Fibroblast of skin of left quadriceps (primary cell): ENCODE measurements at places on chromosomes 2 and 18.

DNA sequence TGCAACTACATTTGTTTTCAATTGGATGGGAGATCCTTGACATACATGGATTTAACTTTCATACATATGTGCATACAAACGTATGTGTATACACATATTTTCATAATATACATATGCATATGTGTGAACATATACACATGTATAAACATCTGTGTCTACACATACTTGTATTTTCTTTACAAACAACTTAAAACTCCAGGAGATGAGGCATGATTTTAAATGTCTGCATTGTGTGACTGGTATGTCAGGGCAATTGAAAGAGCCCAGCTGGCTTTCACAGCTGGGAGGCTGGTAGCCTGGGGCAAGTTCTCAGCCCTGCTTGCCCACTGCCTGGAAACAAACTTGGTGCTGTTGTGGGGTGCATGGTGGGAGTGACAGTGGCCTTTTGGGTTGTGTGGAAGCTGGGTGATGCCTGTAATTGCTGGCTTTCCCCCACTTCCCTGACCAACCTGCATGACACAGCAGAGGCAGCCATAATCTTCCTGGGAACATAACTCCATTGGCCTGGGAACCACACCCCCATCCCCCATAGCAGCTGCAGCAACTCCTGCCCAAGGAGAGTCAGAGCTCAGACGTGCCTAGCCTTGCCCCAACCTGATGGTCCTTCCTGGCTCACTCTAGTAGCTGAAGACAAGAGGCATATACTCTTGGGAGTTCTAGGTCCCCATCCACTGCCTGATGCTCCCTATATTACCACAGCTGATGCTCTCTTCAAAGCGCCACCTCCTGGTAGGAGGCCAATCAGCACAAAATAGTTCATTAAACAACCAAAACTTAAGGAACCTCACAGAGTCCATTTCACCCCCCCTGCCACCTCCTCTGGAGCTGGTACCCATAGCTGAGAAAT lies 158.3 kb downstream of the CERS6 start:
- no peak for DNase-seq

DNA sequence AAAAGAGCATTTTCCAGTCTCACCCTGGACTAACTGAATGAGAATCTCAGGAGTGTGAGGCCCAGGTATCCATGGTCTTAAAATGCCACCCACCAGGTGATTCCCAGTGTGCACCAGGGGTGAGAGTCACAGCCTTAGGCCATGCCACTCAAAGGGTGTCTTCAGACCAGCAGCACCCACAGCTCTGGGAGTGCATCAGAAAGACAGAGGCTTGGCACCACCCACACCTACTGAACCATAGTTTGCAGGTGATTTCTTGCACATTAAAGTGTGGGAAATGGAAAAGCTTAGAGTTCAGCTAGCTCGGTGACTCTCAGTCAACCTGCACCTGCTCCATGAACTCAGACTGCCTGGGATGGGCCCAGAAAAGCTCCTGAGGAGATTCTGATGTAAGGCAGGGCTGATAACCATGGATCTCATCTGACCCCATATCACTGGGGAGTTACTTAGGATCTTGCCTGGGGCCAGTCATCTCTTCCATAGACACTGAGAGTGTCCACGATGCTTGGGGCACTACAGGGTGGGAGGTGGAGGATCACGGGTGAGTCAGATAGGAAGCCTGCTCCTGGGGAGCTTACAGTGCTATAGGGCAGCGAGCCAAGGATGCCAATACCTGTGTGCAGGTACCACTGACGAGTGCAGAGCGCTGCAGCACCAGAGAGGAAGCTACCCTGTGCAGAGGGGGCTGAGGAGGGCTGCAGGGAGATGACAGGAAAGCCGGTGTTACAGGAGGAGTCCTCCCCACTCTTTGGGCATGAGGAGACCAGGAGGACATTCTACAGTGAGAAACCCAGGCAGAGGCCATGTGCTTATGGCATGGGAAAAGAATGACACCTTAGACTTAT lies 4.6 kb downstream of the IL37 start:
- no peak for DNase-seq

DNA sequence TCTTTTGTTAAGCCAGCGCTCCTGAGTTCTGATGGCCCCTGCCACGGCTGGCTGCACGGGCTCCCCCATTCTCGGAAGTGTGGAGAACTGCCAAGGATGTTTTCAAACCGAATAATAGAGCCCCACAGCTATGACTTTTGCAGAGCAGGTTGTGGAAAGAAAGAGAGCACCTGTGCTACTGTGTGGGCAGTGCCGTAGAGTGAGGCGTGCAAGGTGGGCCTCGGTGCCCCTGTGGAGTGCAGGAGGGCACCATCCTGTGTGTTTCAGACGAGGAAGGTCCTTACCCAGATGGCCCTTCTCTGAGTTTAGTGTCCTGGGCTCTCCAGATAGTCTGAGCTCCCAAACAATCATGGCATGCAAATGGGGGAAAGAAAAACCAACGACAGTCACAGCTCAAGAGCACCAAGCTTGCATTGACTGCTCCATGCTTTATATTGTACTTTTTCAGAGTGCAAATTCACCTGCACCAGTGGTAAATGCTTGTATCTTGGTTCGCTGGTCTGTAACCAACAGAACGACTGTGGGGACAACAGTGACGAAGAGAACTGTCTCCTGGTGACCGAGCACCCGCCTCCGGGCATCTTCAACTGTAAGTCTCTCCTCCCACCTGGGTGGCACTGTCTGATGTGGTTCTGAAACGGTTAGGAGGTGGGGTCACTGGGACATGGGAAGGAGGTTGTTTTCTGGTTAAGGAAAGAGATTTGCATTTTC lies 219.4 kb downstream of the LDLRAD4 start:
- DNase-seq = no peak

GRCh38 chr18:35707247-35707646 lies 125.7 kb downstream of the GALNT1 start:
- DNase-seq = no peak

GRCh38 chr2:110688594-110689091 lies 10.8 kb upstream of the BUB1 start:
- no peak for DNase-seq

DNA sequence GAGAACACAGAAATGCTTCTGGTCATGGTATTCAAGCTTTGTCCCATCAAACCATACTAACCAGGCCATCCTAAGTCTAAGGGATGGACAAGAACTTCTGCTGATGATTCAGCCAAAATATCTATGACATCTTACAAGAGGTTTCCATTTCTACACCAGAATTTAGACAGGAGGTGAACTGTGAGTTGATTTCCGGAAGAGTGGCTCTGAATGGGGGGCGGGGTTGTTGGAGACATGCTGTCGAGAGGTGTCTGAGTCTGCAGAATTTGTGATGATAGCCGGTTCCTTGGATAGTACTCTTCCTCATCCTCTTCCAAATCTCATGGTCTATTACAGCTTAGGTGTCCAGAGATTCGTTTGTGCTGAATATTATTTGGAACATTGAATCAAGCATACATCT lies 408.7 kb upstream of the TCF4 start:
- DNase-seq = no peak

DNA sequence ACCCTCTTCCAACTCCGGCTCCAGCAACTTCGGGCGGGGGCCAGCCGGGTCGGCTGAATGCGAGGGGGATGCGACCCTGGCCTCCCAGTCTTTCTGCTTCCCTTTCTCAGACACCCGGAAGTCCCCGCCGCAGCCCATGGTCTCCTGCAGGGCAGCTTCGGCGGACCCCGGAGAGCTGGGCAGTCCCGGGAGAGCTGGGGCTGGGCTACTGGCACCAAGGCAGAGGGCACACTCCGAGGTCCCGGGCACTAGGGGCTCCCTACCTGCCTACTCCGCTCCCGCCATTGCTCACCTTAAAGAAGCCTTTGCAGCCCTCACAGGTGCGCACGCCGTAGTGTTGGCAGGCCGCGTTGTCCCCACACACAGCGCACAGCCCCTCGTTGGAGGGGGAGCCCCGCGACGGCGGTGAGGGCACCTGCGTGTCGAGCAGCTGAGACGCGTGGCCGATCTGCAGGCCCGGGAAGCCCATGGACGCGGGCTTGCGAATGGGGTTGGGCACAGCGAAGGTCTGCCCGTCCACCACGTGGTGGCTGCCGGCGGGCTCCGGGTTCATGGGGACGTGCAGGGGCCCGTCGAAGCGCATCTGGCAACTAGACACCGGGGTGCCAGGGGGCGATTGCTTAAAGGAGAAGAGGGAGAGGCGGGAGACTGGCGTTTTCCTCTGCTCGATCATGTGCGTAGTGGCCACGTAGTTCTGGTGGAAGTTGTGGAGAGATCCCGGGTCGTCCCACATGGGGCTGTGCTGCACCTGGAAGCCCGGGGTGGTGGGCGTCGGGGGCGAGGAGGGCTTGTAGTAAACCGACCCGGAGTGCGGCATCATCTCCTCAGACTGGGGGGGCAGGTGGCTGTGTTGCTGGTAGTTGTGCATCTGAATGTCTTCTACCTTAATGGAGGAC lies 3.2 kb downstream of the NR4A2 start:
- no peak for DNase-seq

GRCh38 chr2:9380702-9381628 lies 42.4 kb downstream of the ITGB1BP1 start:
- DNase-seq = peak; percentile 92

DNA sequence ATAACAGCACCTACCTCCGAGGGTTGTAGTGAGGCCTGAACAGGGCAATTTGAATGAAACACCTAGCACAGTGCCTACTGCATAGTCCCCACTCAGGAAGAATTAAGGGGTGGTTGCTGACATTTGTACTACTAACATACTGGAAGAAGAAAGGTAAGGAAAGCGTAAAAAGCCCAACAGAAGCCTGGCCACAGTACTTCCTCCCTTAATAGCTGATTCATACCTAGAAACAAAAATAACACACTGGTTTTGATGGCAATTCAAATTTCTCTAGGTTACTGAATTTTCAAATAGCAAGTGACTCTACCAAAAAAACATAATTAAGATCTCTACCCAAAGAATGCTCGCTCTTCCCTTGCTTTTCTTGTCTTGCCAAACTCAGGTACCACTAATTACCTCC lies 16.2 kb downstream of the SUCLG1 start:
- no peak for DNase-seq

- no peak for DNase-seq
Measured at GRCh38 chr18:67410075-67411070, 106.1 kb downstream of the DSEL start.

GRCh38 chr2:227576110-227576509 lies 22.6 kb upstream of the SCYGR2 start:
- no peak for DNase-seq

DNA sequence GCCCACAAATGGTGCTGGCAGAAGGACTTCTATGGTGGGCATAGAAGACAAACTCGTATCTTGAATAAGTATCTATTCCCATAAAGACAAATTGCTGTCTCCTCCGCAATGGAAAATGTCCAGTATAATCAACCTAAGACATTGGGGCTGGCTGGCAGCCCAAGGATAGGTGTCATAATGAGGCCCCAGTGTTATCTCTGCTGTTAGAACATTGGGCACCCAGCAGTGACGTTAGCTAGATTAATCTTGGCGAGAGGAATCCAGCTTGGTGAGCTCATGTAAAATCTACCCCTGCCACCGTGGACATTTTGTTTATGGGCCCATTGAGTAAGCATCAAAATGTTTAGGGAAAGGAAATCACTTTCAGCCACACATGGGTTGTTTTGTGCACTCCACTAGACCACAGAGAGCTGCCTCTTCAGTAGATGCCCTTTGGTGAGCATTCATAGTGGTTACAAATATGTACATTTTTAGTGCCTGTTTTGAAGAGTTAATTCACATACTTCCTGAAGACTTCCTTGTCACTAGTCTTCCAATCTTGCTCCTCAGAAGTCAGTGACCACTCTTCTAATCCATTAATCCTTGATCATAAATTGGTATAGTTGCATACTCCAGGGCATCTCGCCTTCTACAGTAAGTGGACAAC lies 48.2 kb upstream of the KDM3A start:
- no peak for DNase-seq
